ENCODE measurements at places on chromosomes 7 and 10.

GRCh38 chr10:6445671-6446316 lies 134.3 kb downstream of the PRKCQ start:
- no peak for DNase-seq

DNA sequence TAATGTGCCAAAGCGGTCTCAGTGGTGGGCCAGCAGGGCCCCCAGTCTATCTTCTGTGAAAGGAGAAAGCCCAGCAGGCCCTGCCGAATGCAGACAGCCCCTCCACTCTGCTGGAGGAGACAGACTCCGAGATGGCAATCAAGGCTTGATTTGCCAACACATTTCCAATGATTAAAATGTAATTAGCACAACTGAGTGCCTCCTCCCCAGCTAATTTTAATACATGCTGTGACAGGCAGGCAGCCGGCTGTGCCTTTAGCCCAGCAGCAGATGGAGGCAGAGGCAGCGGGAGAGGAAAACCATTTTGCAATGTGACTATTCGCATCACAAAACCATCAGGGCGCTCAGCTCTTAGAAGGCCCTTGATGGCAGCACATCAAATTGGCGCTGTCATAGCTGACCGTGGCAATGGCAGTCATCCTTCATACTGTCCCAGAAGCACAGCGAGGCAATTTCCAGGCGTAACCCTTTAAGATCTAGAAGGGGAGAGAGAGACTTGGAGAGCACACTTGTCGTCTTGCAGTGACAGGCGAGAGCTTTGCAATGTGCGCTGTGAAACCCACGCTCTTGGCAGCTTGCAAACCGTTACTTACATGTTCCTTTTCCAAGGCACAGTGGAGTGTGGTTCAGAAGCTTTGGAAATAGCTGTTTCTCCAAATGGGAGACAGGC lies 714.8 kb upstream of the GALNT17 start:
- DNase-seq, result no peak

- no peak for DNase-seq
These were observed 16.9 kb downstream of the SMURF1 start for GRCh38 chr7:99126921-99127553.

DNA sequence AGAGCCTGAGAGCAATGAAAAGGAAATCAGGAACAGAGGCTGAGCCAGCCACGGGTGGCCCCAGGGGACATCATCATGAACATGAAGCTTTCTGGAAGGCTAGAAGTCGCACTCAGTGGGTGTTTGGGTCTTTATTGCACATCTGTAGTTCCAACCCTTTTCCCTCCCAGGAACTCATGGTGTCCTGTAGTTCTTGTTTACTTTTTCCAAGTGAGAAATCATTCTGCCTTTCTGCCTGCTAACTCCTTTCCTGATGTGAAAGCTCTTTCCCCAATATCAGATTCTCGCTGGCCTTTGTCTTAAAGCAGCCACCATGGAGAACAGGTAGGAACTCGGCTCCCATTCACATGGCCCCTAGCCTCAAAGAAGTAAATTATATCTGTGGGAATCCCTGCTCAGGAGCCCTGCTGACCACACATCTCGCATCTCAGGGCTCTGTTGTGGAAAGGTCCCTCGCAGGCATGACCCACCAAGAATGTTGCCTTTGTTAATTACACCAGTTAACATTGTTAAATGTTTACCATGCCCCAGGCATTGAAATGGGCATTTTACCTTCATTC lies 542.7 kb downstream of the TNS3 start:
- no peak for DNase-seq

- DNase-seq, result no peak
These were observed 247.6 kb upstream of the HGF start for GRCh38 chr7:82017334-82017943.

GRCh38 chr10:56123247-56123646 lies 237.8 kb downstream of the ZWINT start:
- DNase-seq, result no peak

GRCh38 chr10:112907893-112908292 lies 42.2 kb upstream of the TCF7L2 start:
- no peak for DNase-seq

DNA sequence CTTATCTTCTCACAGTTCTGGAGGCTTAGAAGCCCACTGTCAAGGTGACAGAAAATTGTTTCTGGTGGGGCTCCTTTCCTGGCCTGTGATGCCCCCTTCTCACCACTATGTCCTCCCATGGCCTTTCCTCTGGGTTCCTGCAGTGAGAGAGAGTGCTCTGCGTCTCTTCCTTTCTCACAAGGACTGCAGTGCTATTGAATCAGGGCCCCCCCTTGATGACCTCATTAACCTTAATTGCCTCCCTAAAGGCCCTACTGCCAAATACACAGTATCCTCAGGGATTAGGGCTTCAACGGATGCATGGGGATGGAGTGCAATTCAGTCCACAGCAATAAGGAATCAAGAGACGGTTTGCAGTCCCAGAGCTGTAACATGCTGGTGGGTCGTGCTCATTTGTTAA lies 82.0 kb upstream of the GRB10 start:
- no peak for DNase-seq

DNA sequence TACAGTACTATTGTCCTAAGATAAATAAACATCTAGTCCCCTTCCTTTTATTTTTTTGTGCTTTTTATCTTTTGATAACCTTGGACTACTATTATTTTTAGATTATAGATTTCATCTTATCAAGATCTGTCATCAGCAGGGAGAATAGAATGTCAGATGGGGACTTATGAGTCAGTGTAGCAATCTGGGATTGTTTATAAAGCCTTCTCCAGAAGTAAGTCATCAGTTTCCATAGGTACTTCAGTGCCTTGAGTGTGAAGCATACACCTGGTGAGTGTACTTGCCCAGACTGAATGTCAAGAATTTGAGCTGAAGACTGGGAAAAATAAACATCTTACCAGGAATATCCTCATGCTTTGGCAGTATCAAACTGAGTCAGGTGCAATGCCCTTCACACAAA lies 2.1 kb downstream of the CASD1 start:
- no peak for DNase-seq

GRCh38 chr7:2168615-2169311 lies 64.0 kb downstream of the MAD1L1 start:
- no peak for DNase-seq

DNA sequence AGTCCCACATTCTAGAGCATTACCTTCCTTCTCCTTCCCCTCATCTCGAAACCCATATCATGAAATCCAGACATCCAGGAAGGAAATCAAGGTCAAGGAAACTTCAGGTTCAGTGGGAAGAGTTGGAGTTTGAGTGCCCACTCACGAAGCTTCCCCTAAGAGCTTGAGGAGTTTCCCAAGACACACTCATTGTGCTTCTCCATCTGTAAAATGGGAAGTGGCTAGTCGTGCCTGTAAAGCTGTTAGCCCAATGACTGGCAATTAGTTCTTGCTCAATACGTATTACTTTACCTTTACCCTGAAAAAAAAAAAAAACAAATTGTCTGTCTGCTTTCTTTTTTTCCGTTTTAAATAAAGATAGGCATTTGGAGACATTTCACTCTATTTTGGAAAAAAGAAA lies 42.3 kb downstream of the GPAM start:
- no peak for DNase-seq

DNA sequence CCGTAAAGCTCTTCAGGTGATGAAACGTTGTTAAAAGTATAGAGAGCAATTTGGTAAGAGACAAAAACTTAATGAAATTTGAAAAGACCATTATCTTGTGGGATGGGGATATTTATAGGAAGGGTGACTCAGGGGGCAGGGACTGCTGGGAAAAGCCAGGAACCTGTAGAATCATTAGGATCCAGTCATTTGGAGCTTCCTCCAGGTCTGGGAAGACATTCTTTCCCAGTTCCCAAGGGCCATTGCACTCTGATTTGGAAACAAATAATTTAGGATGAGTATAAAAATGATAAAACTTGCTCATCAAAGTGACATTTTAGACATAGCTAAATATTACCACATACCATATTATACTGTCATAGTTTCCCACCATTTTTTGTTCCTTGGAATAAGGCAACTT lies 143.9 kb downstream of the PFKFB3 start:
- DNase-seq, result no peak

GRCh38 chr7:140604760-140605159 lies 35.9 kb downstream of the DENND2A start:
- no peak for DNase-seq

- no peak for DNase-seq
These were observed 1123.5 kb upstream of the LRRN3 start for GRCh38 chr7:109967406-109967805.

DNA sequence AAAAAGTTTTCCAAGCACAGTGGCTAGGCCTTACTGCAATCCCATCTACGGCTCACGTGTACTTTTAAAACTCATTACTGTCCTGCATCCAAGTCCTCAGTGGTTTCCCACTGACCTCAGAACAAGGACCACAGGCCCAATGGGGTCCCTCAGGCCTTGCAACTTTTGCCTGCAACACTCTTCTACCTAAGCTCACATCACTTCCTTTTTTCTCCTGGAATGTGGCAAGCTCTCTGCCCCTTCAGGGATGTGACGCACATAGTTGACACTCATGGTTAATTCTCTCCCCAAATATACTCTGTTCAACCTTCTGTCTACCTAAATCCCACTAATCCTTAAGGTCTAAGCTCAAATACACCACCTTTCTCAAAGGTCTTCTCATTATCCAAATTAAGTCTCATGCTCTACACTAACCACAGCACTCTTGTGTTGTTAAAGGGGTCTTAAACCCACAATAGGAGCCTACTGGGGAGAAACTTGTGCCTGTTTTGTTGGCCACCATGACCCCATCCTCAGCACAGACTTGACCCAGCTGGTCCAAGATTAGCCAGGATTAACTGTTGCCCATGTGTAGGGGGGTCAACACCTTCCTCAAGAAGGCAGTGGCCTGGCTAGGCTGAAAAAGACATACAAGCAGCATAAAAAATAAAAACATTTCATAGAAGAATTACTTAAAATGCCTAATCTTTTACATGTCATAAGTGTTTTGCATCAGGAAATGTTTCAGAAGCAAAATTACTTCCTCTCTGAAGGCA lies 15.2 kb downstream of the HNRNPF start:
- no peak for DNase-seq

- peak; percentile 20 for DNase-seq
These were observed 4.7 kb downstream of the ZNF503 start for GRCh38 chr10:75396631-75397495.

DNA sequence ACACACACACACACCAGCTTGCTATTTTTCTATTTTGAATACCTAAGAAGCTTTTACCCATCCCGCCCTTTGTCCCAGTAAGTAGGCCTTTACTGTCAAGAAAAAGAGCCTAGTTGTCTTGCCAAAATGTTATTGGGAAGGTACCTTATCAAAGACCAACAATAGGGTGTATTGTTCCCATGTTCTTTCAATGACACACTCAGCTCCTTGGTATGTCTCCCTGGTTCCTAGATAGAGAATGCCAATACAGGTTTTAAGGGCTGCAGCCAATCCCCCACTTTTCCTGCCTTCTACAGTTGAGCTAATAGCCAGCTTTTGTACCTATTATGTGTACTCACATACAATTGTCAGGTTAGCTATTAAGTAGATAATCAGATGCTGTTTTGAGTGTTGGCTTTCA lies 92.0 kb upstream of the LRRTM3 start:
- DNase-seq, result no peak

DNA sequence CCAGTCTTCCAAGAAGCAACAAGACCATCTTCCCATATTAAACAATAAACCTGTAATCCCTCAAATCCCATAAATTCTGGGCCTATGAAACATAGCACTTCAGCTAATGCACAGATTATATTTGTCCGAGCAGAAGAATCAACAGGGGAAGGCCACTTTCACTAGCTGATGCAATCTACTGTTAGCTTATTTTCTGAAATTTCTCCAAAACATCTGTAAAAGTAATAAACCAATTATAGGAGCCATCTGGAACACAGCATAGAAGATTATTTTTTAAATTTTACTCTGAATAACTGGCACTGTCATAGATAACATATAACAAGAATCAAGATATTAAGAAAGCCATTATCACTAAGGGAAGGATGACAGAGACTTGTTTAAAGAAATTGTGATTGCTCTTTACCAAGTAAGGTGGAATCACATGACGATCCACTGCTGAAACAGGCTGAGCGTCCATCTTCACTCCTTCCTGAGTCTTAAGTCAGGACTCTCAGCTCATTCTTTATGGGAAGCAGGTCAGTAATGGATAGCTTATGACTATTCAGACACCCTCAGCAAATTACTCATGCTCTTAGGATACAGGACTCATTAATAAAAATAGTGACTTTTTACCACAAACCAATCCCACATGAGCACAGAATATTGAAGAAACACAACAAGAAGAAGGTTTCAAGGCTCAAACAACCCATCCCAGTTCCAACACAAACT lies 719.5 kb downstream of the XPNPEP1 start:
- no peak for DNase-seq

DNA sequence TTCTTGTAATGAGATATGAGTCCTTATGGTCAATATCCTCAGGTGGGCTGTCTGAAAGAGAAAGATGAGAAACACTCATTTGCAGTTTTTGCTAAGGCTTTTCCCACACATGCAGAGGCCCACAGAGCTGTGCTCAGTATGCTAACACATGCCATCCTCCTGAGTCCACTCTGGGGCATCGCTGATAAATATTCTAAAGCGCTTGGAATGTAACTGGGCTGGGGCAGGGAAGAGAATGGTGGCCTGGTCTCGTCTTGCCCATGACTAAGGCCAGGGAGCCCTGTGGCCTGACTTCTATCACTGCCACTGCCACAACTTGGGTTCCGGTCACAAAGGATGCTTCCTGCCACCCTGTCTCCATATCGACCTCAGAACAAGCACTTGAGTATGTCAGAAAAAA lies 199.7 kb upstream of the FRMD4A start:
- DNase-seq, result no peak

- no peak for DNase-seq
These were observed 595.5 kb downstream of the REEP3 start for GRCh38 chr10:64116707-64117106.

- DNase-seq, result no peak
These were observed 243.4 kb upstream of the PPP2R2D start for GRCh38 chr10:131657318-131657984.

- no peak for DNase-seq
These were observed 174.8 kb upstream of the PRPS1L1 start for GRCh38 chr7:18202315-18203045.

DNA sequence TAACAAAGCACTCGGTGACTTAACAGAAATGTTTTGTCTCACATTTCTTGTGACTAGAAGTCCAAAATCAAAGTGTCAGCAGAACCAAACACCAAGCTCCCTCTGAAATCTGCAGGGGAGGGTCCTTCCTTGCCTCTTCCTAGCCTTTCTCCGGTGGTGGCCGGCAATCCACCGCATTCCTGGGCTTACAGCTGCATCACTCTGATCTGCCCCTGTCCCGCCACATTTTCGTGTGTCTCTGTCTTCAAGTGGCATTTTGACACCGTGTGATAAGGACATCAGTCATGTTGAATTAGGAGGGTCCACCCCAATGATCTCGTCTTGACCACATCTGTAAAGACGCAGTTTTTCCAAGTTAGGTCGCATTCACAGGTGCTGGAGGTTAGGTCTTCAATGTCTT lies 30.5 kb upstream of the TOMM7 start:
- DNase-seq, result no peak

- no peak for DNase-seq
These were observed 27.2 kb upstream of the MSRB2 start for GRCh38 chr10:23067939-23068775.

DNA sequence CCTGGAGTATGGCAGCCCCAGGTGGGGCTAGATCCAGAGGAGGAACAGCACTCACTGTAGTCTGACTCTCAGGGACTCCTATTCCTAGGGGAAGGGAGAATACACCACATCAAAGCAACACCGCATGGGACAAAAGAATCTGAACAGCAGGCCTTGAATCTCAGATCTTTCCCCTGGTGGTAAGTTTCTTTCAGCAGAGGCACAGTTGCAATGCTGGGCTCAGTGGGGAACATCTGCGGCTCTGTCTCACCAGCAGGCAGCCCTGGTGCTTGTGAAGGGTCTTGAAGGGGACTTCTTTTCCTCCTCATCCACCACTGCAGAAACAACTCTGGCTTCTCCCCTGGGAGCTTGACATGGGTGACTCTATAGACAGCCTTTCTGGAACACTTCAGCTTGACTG lies 111.2 kb upstream of the ARHGAP21 start:
- no peak for DNase-seq
